Right cardiac atrium (tissue), 5 donors: ENCODE measurements at places on chromosomes 16 and 17.

- DNase-seq = no peak
Measured at GRCh38 chr17:31699281-31699680, 159.8 kb downstream of the COPRS start.

DNA sequence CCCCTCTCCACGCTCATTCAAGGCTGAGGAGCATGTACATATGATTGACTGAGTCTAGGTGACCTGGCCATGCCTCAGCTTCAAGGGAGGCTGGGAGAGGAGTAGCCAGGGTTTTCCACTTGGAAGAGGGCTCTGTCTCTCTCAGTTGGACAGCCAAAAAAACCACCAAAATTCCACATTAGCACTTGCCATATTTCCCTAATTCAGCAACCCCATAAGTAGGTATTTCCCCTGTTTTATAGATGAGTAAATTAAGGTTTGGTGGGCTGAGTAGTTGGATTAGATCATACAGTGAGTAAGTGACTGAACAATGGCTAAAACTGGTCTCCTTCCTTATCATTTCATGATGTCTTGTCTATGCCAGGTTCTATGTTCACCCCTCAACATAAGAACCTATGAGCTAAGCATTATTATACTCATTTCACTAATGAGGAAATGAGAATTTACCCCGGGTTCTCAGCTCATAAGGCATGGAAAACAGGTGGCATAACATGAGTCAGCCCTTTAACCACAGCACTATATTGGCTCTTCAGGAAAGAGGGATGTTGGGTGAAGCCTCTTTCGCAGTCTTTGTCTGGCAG, 68.0 kb upstream of the GAS7 start:
- no peak for DNase-seq

- DNase-seq = no peak
Measured at GRCh38 chr16:60792437-60792836, 1243.8 kb downstream of the CDH8 start.

GRCh38 chr17:43658900-43659299, 2.8 kb downstream of the MEOX1 start:
- no peak for DNase-seq

DNA sequence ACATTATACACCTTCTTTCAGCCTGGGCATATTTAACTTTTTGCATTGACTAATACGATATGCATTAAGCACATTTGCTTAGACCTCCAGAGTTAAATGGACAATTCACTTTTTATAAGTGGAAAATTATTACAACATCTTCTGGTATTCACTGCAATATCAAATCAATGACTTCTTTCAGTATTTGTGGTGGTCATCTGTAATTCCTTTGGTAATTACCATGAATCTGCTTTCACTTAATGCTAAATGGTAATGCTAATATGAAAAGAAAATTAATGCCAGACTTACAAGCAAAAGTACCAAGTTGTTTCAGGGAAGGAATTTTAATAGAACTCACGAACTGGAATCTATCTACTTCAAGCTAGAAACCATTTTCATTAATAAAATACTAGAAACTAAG, 6.4 kb downstream of the GPATCH8 start:
- no peak for DNase-seq

- no peak for DNase-seq
Measured at GRCh38 chr16:55031481-55031880, 100.8 kb downstream of the IRX5 start.

DNA sequence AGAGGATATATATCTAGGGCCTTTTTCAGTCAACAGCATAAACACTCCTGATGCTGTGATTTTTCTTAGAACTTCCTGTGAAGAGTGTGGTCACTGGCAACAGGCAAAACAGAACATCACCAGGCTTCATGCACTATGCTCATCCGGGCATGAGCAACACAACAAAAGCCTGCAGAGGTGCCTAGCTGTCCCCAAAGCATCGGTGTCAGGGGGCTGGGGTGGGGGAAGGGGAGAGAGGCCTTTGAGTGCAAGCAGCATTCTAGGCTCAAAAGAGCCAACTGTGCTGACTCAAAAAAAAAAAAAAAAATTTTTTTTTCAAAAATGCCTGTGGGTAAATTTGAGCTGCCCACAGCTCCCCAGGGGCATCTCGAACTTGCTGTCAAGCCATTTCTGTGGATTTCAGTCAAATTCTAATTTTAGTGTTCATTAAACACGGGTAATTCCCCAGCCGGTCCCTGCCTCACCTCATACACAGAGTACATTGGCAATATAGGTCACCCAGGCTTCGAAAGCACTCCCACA, 194.6 kb upstream of the DYNLRB2 start:
- no peak for DNase-seq

DNA sequence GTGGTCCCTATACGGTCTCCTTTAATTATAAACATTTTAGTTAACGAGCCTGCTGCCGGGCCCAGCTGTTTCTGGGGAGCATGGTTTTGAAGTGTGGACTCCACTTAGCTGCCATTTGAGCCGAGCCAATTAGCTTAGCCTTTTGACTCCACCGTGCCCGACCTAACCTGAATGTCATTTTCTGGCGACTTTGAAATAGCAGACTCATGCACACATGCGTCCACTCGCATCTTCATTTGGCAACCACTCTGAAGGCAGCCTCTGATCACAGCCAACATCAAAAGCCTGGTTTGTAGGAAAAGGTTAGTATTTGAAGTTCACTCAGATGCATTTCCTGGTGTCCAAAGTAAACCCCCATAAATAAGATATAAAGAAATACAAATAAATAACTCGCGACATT, 16.8 kb downstream of the AXIN2 start:
- no peak for DNase-seq

DNA sequence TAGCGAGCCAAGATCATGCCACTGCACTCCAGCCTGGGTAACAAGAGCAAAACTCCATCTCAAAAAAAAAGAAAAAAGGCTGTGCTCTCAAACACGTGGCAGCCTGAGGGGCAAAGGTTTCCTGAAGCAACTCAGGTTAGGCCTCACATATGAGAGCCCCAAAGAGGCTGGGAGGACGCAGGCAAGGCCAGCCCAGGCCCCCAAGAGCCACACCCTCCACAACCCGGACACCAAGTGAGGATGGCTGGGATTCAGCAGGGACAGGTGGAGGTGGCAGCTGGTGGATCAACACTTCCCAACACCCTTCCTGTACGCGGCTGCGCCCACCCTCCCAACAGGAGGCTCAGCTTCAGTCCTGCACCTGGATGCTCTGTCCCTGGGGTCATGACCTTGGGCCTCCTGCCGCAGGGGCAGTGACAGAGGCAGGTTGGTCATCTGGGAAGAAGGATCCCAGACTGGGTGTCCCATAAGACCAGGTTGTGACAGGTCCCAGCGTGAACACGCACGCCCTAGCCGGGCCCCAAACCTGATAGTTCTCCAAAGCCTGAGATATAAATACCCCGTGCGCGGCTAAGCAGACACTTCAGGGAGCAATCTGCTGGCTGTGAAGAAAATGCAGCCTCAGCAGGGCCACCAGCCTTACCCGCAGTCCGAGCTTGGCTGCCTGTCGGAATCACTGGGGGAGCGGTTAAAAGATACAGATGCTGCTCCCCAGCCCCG, 78.1 kb downstream of the TIMM22 start:
- DNase-seq = no peak

DNA sequence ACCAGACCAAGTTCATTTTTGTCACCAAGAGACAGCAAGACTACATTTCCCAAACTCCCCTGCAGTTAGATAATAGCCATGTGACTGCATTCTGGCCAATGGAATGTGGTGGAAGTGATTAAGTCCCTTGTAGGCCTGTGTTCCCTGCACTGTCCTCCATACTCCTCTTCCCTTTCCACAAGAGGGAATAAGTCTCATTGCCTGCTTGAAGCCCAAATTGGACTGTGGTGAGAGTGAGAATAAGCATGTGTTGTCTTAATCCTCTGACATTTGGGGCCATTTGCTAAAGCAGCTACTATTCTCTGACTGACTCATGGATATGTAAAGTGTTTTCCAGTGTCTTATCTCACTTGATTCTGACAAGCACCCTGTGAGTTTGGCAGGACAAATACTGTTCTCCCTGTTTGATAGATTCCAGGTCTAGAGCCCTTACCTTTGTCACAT, 20.7 kb downstream of the PIK3R6 start:
- DNase-seq = no peak

- no peak for DNase-seq
Measured at GRCh38 chr16:26058326-26058725, 366.6 kb downstream of the HS3ST4 start.

GRCh38 chr17:29347831-29348629, 42.1 kb upstream of the TAOK1 start:
- DNase-seq = peak; percentile 21

DNA sequence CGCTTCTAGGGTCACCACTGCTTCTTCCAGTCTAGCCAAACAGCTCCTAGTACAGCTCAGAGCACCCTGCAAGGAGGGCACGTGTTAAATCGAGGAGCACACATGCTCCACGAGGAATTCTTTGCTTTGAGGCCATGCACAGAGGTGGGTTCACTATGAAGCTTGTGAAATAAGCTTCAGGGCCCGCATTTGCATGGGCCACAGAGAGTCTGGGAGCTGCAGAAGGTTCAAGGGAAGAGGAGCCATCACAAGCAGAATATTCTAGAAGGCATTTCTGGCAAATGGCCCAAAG, 55.3 kb downstream of the MYH13 start:
- DNase-seq = no peak

DNA sequence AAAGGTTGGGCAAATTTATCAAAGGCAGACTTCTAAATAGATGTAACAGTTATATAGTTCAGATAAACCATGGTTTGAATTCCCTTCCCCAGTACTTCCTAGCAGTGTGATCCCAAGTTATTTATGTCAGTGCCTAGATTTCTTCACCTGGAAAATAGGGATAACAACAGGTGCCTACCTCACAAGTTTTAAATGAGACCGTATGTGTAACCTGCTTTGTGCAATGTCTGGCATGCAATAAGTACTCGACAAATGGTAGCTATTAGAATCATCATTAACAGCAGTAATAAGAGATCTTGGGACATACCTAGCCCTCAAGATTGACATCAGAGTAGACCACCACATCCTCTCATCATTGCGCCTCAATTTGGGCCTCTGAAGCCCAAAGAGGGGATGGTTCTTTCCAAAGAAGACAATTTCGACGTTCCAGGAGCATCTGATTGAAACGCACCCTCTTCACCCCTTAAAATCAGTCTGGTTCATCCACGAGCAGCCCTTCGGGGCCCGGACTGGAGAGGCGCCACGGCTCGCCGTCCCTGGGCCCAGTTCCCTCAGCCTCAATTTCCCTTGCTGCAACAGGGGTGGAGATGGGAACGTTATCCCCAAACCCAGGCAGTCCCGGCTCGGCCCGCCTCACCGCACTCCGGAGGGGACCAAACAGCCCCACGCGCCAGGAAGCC, 541 bp downstream of the ACACA start:
- DNase-seq = no peak

GRCh38 chr16:51526621-51527020, 375.6 kb upstream of the SALL1 start:
- DNase-seq = no peak

DNA sequence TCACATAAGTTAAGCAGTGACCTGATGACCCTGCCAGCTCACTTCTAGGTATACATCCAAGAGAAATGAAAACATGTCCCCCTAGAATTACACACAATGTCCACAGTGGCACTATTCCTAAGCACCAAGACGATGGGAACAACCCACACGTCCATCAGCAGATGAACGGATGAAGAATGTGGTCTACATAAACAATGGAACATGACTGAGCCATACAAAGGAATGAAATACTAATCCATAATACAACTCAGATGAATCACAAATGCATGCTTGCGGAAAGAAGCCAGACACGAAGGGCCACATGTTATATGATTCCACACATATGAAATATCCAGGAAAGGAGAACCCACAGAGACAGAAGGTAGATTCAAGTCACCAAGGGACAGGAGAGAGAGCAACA, 17.4 kb downstream of the USP22 start:
- no peak for DNase-seq

DNA sequence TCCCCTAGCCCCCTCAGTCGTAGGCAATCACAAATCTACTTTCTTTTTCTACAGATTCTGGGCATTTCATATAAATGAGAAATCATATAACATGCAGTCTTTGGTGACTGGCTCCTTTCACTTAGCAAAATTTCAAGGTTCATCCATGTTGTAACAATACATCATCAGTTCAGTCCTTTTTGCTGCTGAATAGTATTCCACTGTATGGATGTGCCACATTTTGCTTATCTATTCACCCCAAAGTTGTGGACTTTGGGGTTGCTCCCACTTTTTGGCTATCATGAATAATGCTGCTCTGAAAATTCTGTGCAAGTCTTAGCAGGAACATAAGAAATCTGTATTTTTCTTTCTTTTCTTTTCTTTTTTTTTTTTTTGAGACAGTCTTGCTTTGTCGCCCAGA, 39.0 kb downstream of the MRM1 start:
- DNase-seq = no peak

GRCh38 chr16:20884240-20884556, 16.0 kb downstream of the DCUN1D3 start:
- DNase-seq = no peak

DNA sequence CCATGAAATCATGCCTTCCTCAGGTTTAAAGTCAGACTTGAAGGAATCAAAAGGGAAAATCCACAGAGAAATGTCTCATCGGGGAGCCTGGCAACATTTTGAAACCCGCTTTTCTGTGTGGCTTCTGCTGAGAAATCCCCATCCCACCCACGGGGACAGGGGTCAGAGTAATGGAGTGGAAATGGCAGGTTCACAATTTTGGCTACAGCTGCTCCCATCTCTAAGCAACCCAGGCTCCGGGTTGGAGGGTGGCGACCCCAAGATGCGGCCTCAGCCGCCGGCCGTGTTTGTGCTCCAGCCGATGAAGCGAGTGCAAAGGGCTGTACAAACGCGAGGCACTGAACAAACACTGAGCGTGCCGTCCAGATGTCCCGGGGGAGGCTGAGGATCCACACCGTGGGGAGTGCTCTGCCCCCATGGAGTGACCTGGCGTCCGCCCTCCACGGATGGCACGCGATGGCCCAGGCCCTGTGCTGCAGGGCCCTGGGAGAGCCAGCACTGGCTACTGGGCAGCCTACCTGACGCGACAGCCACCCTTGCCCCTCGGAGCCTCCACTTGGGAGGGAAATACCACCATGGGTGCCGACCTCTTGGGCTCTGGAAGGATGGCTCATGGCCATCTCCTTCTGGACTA, 22.2 kb downstream of the SLC43A2 start:
- no peak for DNase-seq

- no peak for DNase-seq
Measured at GRCh38 chr16:87924041-87924810, 12.1 kb downstream of the CA5A start.

- DNase-seq = no peak
Measured at GRCh38 chr16:57413301-57413730, 8.7 kb downstream of the CCL17 start.

DNA sequence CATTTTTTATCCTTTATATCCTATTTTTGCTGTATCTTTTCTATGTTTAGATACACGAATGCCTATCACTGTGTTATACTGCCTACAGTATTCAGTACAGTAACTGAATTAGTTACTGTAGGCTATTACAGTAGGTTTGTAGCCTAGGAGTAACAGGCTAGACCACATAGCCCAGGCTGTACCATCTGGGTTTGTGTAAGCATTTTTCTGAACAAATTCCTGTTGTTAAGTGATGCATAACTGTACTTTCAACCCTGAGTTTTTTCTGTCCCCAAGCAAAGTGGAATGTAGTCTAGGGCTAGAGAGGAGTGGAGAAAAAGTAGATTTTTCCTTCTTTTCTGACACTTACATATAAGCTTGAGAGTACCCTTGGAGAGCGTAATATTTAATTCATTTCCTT, 282.1 kb downstream of the HS3ST3B1 start:
- DNase-seq = no peak
